ENCODE measurements at places on chromosomes 12 and 14. TPM values are rescaled to one million over a fixed set of nuclear protein-coding genes. Genes with fewer than 3 reads are reported as not detected.
A peak's percentile ranks its signal among the peaks of the same experiment; 100 is the strongest.

- no peak for DNase-seq
These were observed 58.2 kb downstream of the PAX9 start for GRCh38 chr14:36719823-36720222.

- peak; percentile 34 for DNase-seq
These were observed 113.3 kb downstream of the ANO6 start for GRCh38 chr12:45329238-45329637.

DNA sequence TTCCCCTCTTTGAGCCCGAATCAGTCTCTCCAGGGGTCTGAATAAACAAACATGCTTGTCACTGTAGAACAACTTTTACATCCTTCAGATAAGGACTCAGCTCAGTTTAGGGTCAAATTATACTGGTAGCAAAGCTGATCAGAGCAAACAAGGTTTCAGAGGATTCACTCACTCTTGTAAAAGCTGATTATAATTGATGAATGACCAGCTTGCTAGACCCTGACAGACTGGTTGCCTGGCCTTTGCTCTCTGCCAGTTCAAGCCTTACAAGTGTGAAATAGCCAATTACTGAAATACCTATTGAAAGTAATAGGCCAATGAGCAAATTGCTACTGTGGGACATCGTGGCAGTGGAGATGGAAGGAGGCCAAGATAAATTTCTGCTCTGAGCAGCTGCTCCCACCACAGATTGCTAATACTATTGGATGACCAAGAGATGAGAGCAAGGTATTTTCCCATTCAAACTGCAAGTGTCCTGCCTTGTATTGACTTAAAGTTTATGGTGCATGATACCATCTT lies 177.6 kb downstream of the PDZRN4 start:
- DNase-seq = no peak

GRCh38 chr14:96802963-96803362 lies 5.8 kb downstream of the VRK1 start:
- no peak for DNase-seq

- no peak for DNase-seq
These were observed 705 bp upstream of the CHGA start for GRCh38 chr14:92922155-92922735.

DNA sequence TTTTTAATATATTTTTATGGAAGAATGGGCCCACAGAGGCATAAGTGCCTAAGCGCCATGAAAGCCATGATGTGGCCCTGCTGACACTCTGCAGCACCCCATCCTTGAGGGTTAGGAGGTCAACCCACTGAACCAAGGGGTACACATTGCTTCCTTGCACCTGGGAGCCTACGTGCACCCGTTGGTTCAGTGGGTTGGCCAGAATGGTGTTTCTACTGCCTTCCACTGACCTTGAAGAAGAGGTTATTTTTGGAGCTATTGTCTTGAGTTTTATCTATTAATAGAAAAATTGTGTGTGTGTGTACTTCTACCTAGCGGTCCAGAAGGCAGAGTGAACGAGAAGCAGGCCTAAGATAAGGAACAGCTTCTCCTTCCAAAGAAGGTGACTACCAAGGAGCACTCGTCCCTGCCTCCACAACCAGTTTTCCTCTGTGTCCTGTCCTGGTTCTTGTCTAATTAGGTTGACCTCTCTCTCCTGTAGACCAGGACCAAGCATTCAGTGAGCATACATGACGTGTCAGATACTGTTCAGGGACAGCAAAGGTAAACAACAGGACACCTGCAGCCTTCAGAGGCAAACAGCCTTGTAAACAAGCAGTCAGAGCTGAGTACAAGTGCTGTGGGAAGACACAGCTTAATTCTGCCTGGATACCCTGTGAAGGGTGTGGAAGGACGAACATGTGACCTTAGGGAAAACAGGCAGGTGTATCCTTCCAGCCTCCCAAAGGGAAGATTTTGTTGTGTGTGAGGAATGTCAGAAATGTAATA lies 30.4 kb upstream of the PLEK2 start:
- no peak for DNase-seq

DNA sequence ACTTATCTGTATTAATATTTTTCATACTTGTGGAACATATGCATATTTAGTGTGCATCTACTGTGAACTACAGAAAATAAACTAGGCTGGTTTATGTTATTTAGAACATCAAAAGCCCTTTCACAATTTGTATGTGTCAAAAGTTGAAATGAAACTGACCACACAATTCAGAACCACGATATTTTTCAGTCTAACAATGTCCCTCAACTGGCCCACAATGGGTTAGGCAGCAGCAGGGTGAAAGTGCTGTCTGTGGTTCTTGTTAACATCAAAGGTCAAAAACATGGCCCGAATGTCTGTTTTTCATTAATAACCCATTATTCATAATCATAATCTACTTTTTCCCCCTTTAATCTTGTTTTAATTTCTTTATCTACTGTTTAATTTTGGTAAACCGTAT lies 559.9 kb upstream of the ATP2B1 start:
- DNase-seq = no peak

GRCh38 chr12:70408004-70408790 lies 42.1 kb downstream of the KCNMB4 start:
- no peak for DNase-seq

- DNase-seq = no peak
These were observed 3.5 kb downstream of the CMTM5 start for GRCh38 chr14:23380197-23380914.

DNA sequence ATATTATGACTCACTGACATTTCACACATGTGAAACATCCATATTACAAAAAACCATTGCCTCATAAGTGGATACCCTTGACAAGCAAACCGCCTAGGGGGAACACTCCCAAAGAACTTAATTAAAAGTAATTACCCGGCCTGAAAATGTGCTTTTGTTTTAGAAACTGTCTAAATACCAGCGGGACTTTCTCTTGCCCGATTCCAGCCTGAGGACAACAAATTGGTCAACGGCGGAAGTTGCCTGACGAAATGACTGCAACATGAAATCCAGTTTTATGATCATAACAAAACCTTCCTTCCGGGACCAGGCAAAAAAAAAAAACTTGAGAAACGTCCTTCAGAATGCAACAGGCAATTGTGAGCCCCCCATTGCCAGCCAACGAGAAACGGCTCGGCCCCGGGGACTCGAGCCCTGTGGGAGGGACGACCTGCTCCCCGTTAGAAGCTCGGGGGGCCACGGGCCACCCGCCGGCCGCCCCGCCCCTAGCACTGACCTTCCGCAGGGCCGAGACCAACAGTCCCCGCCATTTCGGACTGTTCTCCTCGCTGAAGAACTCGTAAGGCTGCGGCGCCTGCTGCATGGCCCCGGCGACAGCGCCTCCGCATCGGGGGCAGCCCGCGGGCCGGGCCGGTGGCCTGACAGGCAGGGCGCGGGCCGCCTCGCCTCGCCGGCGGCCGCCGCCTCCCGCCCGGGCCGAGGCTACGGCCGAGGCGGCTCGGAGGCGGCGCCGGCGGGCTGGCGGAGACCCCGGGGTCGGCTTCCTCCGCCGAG lies 490 bp downstream of the SOS2 start:
- DNase-seq = peak; percentile 74

DNA sequence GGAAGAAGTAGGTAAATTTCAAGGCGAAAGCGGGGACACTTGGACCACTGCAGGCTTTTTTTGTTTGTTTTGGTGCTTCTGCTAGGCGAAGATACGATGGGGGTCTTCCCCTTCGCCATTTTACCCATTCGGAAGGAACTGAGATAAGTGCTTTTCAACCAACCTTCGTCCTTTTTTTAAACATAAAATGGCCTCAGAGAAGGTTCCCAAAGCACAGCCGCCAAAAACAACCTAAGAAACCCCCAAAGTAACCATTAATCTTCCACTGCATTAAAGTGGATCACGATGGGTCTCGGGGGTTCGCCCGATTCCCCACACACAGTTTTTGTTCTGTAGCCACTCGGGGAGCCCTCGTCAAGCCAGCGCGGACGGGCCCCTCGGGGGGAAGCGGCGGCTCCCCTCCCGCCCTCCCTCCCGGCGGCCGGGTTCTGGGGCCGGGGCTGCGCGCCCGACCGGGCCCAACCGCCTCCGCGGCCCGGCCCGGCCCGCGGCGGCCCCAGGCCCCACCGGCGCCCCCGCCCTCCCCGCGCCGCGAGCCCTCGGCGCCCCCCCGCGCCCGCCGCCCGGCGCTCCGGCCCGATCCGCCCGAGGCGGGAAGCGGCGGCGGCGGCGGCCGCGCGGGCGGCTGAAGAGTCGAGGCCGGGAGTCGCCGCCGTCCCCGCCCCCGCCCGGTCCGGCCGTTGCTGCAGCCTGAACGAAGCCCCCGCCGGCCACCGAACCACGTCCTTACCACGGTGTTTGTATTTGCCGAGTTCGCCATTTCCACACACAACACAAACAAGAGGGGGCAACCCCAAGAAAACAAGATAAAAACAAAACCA lies 790 bp downstream of the GTF2A1 start:
- peak; percentile 71 for DNase-seq

Gene EFS
- 8.6 TPM for total RNA-seq

Gene KLHL33
- total RNA-seq = not detected

Gene LGR5
- total RNA-seq = not detected

Gene TPPP2
- total RNA-seq = not detected

Gene LBHD2
- total RNA-seq = not detected

Gene CLEC1B
- total RNA-seq = not detected

Gene RNF212B
- not detected for total RNA-seq
